ENCODE measurements at places on chromosomes 3 and 15.

DNA sequence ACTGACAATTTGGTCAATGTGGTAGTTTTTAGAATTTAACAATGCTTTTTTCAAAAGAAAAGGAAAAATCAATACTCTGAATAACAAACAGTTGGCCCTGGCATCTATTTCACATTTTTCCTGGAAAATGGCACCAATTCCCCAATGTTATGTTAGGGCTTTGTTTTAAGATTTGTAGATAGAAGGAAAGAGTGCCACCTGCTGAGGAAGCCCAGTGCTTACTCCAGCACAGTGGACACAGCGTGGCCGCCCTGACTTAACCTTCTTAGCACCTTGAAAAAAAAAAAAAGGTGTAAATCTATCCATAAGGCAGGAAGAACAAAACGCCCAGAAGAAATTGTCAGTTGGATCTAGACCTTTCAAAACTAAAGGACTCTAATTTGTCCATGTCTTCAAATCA, 110.7 kb upstream of the CNTN4 start:
- no peak for DNase-seq

DNA sequence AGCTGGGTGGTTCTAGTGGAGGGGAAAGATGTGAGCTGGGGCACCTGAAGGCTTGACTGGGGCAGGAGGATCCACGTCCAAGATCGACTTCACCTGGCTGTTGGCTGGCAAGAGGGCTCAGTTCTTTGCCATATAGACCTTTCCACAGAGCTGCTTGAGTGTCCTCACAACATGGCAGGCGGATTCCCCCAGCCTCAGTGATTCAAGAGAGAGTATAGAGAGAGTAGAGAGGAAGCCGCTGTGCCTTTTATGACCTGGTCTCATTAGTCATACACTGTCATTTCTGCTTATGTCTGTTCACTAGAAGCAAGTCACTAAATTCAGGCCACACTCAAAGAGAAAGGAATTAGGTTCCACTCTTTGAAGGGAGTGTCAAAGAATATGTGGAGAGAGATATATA, 101.6 kb downstream of the APBA2 start:
- no peak for DNase-seq

DNA sequence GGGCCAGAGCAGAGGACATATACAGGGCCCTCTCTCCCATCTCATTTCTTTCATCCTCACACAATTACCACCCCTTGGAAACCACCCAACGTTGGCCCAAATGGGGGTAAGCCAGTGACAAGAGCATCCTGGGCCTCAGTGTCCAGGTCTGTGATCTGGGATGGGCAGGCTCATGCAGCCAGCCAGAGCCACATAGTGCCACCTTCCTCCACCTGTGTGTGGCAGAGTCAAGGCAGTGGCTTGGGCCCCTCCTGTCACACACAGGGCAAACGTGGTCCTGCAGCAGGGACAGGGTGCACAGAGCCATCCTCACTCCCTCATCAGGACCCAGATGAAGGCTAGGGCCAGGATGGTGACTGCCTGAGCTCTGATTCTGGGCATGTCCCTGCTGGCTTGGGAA, 2.3 kb upstream of the MYL3 start:
- no peak for DNase-seq

- no peak for DNase-seq
These were observed 7.4 kb upstream of the GSK3B start for GRCh38 chr3:120101624-120102023.

GRCh38 chr3:141266186-141266585, 34.6 kb downstream of the PXYLP1 start:
- no peak for DNase-seq

- no peak for DNase-seq
These were observed 75.1 kb downstream of the TRAK1 start for GRCh38 chr3:42166214-42166613.

GRCh38 chr3:190586631-190587011, 72.7 kb downstream of the IL1RAP start:
- DNase-seq: no peak

- no peak for DNase-seq
These were observed 218.4 kb downstream of the ARRDC4 start for GRCh38 chr15:98178861-98179260.

DNA sequence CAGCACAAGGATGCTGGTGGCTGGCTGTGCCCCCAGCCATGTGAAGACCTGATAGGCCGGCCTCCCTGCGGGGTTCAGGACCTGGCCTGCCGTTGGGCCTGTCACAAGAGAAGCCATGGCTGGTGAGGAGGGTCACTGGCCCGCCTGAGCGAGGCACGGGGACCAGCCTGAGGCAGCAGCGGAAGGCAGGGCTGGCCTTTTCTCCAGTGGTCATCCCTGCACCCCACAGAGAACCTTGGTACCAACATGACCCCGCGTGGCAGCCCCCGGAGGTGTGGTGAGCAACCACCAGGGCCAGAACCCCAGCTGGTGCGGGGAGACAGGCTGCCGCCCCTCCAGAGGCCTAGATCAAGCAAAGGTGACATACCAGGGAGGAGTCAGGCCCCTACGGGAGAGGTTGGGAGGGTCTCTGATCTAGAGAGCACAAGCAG, 134.1 kb upstream of the MEF2A start:
- no peak for DNase-seq

- DNase-seq: no peak
These were observed 85.6 kb downstream of the IGF2BP2 start for GRCh38 chr3:185739264-185739701.

- no peak for DNase-seq
These were observed 19.0 kb downstream of the MRAS start for GRCh38 chr3:138367326-138367850.

DNA sequence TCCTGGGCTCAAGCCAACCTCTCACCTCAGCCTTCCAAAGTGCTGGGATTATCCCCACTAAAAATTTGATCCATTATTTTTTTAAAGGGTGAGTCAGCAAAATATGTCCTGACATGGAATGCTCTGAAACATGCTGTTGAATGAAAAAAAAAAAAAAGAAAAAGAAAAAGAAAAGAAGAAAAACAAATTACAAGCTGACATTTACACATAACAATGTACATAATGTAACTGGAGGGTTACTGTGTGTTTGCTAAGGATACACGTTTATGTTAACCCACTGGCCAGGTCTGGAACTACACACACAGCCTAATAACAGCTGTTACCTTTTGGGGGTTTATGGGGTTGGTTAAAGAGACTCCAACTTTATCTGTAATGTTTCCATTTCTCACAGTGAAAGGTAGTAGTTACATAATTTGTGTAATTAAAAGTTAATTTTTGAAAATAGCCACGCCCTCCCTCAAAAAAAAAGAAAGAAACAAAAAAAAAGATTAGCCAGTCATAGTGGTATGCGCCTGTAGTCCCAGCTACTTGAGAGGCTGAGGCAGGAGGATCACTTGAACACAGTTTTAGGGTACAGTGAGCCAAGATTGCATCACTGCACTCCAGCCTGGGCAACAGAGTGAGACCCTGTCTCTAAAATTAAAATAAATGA, 3.1 kb upstream of the MESP2 start:
- DNase-seq: no peak

GRCh38 chr15:96585484-96586386, 255.2 kb downstream of the NR2F2 start:
- no peak for DNase-seq

GRCh38 chr3:14935592-14936345, 11.6 kb upstream of the NR2C2 start:
- no peak for DNase-seq

- DNase-seq: no peak
These were observed 152.0 kb downstream of the WNT7A start for GRCh38 chr3:13727890-13728289.

- DNase-seq: no peak
These were observed 406.1 kb upstream of the ALCAM start for GRCh38 chr3:104960579-104960978.

DNA sequence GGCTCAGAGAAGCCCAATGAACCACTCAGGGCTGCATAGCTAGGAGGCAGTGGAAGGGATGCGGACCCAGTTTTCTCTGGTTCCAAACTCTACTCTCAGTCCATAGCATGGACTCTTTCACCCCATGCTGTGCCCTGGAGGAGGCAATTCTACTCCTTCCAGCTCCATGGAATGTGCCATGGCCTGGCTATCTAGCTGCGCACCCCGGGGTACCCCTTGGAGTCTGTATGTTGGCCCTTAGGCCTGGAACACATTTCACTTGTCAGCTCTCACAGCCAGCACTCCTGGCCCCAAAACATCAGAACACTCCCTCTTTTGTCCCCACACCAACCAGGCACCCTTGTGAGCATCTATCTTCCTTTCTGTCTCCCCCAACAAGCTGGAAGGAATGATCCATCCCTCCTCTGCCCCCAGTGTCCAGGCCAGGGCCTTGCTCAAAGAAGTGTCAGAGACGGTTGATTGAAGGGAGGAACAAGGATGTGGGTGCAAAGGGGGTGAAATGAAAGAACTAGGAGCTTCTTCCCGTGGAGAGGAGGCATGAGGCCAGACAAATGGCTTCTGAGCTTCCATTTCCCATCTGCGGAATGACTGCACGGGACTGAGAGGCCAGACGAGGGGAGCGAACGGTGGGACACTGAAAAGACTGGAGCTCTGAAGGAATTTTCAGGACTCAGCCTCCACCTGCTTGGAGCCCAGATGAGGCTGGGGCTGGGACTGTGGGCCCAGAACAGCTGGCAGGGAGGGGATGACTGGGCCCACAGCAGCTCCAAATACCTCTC, 2.8 kb downstream of the PRSS50 start:
- no peak for DNase-seq

DNA sequence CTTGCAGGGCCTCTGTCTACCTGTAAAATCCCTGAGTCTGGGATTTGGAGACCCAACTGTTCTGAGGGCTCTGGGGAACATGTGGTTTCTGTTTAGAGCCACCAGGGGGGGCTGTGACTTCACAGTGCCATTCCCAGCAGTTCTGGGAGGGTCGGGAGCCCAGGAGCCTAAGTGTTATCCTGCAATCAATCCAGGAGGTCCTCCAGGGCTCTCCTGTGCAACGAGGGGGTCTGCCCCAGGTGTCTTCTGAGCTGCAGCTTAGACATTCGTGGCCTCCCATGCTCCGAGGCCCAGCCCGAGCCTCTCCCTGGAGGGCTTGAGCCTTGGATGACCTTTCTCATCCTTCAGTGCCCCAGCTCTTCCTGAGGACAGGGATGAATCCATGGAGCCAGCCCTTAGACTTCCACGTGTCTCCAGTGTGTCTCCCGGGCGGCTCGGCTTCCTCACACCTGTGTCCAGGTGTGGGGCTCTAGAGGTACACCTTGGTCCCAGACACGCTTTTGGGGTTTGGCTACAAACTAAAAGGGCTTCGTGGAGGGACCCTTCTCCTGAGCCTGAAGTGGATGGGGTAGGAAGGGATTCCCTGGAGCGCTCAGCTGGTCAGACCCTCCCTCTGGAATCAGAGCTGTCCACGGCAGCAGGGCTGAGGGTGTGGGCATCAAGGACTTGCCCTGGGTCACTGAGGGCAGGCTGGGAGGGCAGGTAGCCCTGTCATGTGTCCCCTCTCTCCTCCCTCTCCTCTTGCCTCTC, 20.3 kb upstream of the ABTB1 start:
- DNase-seq: no peak

DNA sequence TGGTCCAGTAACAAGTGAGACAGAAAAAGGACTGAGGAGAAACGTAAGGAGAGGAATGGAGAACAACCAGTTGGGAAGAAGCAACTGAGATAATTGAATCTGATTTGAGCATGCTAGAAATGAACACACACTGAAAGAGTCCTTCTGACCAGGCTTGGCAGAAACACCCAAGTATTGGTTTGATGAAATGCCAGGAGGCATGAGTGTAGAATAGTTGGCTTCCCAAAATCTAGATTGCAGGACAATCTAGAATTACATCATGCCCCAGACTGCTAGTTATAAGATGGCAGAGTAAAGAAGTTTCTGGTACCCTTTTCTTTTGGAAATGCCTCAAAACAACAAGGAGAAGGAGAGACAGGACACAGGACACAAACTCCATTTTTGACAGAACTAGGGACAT, 189.7 kb upstream of the STT3B start:
- DNase-seq: no peak

GRCh38 chr3:67311440-67311839, 313.3 kb downstream of the KBTBD8 start:
- DNase-seq: no peak

DNA sequence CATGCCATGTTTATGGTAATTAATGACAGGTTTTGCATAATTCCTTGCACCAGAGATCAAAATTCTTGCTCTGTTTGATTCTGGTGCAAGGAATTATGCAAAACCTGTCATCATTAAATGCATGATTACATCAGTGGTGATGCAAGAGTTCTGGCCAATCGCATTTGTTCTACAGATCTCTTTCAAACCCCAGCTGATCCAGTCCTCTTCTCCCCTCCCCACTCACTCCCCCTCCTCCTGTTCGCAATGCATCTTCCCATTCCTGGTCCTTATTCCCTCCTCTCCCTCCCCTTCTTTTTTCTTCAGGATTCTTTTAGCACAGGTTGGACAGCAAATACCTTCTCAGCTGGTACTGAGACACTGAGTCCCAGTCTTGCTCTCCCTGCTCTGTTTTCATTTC, 82.1 kb downstream of the GABRB3 start:
- DNase-seq: no peak

DNA sequence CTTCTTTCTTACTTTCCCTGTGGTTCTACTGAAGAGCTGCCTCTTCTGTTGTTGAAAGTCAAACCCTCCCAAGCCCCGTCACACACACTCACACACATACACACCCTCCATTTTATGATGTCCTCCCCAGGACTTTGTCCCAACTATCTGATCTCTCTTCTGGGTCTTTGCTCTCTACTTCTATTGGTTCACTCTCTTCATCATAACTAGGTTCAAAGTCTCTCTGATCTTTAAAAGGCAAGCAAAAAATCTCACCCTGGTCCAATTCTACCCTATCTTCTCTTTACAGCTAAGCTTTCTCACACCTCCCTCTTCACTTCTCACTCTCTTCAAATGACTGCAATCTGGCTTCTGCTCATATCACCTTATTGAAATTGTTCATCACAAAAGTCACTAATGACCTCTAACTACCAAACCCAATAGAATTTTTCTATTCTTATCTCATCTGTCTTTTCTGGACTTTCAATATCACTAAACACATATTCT, 34.8 kb downstream of the LRRFIP2 start:
- DNase-seq: no peak

GRCh38 chr15:94239474-94239873, 8.1 kb downstream of the MCTP2 start:
- DNase-seq: no peak

GRCh38 chr3:69191516-69191915, 69.1 kb upstream of the LMOD3 start:
- DNase-seq: no peak

DNA sequence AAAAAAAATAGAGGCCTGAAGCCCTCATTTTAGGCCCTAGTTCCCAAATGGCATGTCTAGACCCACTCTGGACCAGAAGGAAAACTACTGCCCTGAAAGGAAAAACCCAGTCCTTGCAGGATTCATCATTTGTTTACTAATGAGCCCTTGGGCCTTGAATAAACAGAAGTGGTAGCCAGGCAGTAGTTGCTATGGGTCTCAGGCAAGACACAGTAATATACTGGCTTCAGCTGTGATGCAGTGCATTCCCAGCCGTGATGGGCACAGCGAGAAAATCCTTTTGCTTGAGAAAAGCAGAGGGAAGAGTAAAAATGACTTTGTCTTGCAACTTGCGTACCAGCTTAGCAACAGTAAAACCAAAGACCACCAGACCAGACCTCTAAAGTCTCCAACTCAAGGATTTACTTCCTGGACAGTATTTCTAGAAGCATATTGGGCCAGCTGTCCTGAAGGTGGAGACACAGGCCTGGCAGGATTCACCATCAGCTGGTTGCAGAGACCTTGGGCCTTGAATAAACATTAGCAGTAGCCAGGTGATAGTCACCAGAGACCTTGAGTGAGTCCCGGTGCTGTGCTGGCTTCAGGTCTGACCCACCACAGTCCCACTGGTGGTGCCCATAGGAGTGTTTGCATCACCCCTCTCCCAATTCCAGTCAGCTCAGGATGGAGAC, 208.3 kb upstream of the SLITRK3 start:
- no peak for DNase-seq

GRCh38 chr3:172379372-172379771, 68.9 kb downstream of the GHSR start:
- DNase-seq: no peak

Measured in stimulated activated CD8-positive, alpha-beta memory T cell treated with anti-CD3 and anti-CD28 coated beads, Interleukin-15, amount 100 ng/mL, for 48 hours (primary cell).